Fibroblast of villous mesenchyme (primary cell): ENCODE measurements at places on chromosomes 16 and 17. TPM values are rescaled to one million over a fixed set of nuclear protein-coding genes. Genes with fewer than 3 reads are reported as not detected.
A peak's percentile ranks its signal among the peaks of the same experiment; 100 is the strongest.

ZNF597 gene
- total RNA-seq = 3.2 and 5.2 TPM in 2 replicates

- DNase-seq = no peak
Measured at GRCh38 chr17:19857640-19858039, 10.1 kb downstream of the ULK2 start.

TCAP gene
- under 0.01 TPM in 1 of 2 replicates, not detected in the other for total RNA-seq

GRCh38 chr16:3971261-3971660 lies 90.7 kb upstream of the CREBBP start:
- DNase-seq = peak; percentile 91

CD300A gene
- not detected in 2 replicates for total RNA-seq

- DNase-seq = no peak
Measured at GRCh38 chr16:78175287-78175686, 75.8 kb downstream of the WWOX start.

CDIP1 gene
- 10.6 and 16.8 TPM in 2 replicates for total RNA-seq

SLC22A31 gene
- total RNA-seq = under 0.01 TPM in 1 of 2 replicates, not detected in the other

RNU2-1 gene
- total RNA-seq = not detected in 2 replicates

DNA sequence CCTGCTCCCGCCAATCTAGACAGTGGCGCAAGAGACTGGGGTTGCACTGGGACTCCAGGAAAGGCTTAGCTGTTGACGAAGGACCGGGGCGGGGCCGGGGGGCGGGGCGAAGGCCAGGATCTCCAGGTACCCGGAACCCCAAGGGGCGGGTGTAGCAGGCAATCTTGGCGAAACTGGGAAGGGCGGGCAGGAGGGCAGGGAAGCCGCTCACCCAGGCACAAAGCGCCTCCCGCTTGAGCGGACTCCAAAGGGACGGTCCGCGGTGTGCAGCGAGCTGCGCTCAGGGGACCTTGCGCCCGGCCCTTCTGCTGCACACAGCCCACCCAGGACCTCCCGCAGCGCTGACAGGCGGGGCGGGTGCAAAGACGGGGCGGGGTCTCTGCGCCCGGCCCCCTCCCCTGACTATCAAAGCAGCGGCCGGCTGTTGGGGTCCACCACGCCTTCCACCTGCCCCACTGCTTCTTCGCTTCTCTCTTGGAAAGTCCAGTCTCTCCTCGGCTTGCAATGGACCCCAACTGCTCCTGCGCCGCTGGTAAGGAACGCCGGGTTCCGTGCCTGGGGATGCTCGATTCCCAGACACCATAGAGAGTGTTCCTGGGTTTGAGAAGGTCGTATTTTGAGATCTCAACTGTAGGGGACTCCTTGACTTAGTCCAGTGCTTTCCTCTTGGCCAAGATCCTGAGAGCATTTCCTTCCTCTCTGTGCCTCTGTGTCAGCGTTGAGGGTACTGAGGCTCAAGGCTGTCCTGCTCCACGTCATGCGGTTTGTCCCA lies at the start of gene MT1F:
TSS of gene MT1F (plus strand) at position 405 of the 772 bp plus-strand sequence. CDS start at position 505, 100 bp downstream.
- DNase-seq = peak; percentile 23

GRCh38 chr17:67506966-67507365 lies 129.9 kb downstream of the PITPNC1 start:
- no peak for DNase-seq

- DNase-seq = no peak
Measured at GRCh38 chr17:248337-249235, 67.1 kb upstream of the DOC2B start.

DNA sequence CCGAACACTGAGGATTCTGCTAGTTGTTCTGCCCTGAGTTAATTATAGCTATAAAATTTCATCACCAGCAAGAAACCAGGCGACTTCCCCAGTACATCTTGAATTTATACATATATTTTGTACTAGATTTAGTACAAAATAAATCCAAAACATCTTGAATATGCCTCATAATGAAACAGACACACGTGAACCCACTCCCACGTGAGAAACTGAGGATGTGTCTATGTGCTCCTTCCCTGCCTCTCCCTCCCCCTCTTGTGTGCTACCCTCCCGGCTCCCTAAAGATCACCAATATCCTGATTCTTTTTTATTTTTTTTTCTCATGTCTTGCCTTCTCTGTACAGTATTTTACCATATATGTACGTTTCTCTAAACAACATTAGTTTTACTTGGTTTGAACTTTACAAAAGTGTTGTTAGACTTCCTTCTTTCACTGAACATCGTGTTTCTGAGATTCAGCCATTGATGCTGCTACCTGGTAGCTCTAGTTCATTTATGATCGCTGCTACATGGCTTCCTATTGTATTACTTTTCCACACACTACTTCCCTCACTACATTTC lies 1.1 kb upstream of the LCMT1 start:
- DNase-seq = peak; percentile 31

MT1H gene
- total RNA-seq = not detected in 2 replicates

KCNJ12 gene
- under 0.01 TPM in 2 replicates for total RNA-seq

ALDOC gene
- 28.9 and 41.6 TPM in 2 replicates for total RNA-seq

RDM1 gene
- 0.32 and 0.43 TPM in 2 replicates for total RNA-seq

- peak; percentile 74 for DNase-seq
Measured at GRCh38 chr16:56300891-56301850, 109.9 kb downstream of the GNAO1 start.

PDIA2 gene
- under 0.01 and 0.43 TPM in 2 replicates for total RNA-seq

DNA sequence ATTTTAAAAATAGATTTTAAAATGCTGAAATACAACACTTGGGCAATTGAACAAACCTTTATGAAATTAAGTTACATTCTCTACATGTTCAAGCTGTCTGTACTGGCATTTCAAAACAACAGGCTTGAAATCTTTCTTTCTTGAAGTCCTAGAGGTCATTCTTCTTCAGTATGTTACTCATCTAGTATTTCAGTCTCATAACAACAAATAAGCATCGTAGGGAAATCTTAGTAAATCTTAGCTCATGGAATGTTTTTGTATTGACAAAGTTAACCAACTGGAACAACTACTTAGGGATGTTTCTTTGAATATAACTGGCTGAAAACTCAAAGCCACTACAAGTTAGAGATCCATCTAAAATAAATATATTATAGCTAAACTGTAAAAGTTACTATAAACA lies 96.6 kb downstream of the KIF2B start:
- no peak for DNase-seq

DNA sequence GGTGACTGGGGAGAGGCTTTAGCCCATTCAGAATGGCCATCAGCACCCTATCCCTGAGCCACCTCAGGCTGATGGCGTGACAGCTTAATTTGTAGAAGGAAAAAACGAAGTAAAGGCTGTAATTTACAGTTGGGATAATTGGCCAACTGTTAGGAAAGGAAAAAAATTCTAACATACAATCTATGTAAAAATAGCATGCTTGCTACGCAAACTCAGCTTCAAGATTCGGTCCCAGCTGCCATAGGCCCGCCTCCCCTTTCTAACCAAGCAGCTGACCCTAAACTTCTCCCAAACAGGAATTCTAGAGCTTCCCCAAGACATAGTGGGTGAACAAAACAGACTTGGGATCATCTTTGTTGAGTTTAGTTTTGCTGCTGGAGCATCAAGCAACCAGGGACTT lies 4.9 kb downstream of the SEZ6 start:
- no peak for DNase-seq

TBC1D3D gene
- under 0.01 TPM in 1 of 2 replicates, not detected in the other for total RNA-seq

DNA sequence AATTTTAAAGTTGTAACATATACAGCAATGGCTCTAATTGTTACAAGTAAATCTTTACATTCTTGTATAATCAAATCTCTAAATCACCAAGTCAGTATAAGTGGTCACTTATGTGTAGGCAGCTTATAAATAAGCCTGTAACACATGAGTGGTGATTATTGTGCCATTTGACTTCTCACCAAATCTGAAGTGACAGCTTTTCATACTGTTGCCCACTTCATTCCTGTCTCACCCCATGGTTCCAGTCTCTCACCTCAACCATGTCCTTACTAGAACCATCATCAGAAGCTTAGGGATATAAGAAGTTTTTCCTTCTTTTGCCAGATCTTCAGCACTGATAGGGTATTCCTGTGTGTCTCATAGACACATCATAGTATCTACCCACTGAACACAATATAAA lies 23.5 kb downstream of the TNRC6A start:
- DNase-seq = no peak

DNA sequence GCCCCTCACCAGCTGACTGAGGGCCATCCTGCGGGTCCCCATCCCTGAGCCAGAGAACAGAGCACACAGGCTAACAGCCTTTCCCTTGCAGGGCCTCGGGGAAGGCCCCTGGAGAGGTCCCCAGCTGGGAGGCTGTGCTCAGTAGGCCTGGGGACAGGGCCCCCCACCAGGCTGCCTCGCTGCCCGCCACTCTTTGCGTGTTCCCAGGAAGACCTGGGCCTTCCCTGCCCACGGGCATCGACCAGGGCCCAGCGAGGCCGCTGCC lies 785 bp downstream of the HID1 start:
- DNase-seq = no peak

KIF18B gene
- total RNA-seq = 3.9 and 5.2 TPM in 2 replicates

DNA sequence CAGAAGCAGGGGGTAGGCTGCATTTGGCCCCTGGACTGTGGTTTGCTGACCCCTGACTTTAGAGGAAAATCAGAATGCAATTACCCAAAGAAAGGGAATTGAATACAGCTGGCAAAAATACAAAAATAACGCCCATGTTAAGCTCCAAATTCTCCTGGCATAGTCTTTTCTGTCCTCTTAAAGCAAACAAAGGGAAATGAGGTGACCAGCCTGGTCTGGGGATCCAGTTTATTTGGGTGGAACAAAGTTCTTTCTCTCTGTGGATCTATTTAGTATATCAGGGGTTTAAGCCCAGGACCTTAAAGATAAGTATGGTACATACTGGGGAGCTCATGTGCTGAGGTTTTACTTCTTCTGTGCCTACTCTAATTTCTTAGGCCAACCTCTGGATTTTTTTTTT lies 23.5 kb downstream of the DNAJA2 start:
- DNase-seq = no peak

DNA sequence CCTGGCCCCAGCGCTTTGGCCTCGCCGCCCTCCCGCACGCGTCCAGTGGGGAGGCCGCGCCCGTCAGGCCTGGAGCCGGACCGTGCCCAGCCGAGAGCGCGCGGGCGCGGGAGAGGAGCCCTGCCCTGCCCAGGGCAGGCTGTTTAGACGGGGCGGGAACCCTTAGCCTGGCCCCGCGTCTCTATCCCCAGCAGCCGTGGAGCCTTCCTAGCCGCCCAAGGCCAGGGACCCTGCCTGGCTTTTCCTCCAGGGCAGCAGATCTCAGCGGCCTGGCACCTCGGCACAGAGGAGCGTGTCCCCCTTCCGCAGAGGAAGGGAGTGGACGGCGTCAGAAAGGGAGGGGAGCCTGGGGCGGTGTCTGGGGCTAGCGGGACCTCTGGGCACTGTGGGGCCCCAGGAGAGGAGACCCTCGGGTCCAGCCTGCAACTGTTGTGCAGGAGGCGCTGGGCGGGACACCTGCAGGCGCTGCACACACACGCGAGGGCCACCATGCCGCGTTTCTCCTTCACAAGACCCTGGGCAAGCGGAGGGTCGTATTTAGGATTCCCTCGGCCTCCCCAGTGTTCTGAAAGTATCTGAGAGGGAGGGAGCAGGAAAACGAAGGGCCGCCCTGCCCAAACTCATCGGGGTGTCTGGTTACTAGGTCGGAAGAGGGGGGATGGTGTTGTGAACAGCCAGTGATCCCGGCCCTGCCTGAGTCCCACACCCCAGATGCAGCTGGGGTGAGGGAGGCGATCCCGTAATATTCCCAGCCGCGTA lies 2.3 kb upstream of the NPTX1 start:
- no peak for DNase-seq

GRCh38 chr17:73462823-73463222 lies 151.0 kb upstream of the CDC42EP4 start:
- DNase-seq = no peak

DNA sequence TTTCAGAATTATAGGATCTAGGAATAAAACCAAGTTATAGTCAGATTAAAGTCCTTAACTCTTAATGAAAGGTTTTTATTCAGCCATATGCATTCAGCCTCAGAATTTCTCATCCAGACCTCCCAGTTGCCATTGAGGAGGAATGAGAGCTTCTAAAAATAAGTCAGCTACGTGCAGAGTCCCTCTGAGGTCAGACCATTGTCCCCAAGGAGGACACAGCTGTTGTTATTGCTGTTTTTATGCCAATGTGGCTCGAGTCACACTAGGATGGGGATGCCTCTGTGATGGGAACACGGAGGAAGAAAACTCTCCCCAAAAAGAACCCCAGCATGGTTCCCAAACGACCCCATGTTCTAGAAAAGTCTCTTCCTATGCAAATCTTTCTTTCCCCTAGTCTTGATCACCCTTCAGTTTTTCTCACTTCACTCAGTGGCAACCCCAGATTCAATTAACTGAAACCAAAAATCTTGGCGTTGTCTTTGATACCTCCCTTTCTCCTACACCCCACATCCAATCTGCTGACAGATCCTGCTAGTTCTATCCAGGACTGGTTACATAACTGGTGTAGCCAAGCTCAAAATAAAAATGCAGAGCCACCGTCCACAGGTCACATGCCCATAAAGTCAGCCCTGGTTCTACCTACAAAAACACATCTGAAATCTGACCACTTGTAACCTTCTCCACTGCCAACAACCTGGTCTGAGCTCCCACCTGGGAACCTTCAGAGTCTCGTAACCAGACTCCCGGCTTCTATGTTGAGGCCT lies 138.2 kb upstream of the ERCC4 start:
- DNase-seq = no peak
